ENCODE measurements at places on chromosomes 6 and 20.

DNA sequence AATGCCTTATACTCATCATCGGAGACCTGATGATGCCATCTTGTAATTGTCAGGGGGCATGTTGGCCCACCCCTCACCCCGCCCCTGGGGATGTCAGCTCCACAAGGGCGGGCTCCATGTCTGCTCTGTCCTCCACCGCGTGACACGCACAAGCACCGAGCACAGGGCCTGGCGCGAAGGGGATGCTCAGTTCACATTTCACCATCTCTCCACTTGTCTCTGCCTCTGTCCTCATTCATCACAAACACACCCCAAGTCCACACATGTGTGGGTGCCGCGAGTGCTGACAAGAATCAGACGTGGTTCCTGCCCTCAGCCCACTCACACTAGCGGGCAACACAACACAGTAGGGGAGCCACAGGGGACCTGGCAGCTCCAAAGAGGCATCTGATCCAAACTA, 151.2 kb upstream of the PTPN1 start:
- DNase-seq, result no peak

GRCh38 chr20:19251958-19252357, 39.5 kb downstream of the SLC24A3 start:
- no peak for DNase-seq

GRCh38 chr6:87858440-87858839, 156.4 kb upstream of the AKIRIN2 start:
- no peak for DNase-seq

DNA sequence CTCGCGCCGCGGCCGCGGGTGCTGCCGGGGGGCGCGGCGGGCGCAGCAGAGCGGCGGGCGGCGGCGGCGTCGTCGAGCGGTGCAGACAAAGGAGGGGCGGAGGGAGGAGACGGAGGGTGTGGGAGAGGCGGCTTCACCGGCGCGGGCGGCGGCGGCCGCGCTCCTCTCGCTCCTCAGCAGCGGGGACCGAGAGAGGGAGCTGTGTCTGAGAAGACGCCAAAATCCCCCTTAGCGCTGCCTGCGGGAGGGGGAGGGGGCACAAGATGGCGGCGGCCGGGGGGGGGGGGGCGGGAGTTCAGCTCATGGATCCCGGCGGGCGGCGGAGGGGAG, 296 bp downstream of the ADNP start:
- no peak for DNase-seq

DNA sequence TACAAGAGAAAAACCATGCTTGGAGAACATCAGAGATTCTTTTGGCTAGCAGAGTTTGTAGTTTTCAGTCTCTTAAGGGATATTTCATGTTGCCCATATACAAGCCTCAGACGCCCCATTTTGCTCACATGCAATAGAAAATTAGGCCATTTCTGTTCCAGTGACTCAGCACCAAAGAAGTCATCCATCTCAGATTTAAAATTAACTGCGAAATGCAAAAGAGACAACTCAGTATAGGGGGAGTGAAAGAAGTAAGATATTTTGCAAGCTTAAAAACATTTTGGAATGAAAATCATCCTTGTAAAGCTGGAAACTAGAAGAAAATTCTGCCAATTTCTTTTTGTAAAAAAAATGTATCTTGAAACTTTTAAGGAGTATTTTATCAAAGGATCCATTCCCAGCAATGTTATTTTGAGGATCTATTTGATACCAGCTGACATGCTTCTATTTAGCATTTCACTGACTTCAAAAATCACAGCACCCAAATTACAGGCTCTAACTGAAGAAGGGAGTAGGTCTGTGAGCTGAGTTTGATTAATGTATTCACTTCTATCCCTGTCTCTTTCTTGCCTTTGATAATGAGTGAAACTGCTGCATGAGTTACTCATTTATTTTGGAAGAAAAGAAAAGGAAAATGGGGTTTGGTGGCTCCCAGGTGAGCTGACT, 223.7 kb upstream of the SULF2 start:
- DNase-seq, result no peak

DNA sequence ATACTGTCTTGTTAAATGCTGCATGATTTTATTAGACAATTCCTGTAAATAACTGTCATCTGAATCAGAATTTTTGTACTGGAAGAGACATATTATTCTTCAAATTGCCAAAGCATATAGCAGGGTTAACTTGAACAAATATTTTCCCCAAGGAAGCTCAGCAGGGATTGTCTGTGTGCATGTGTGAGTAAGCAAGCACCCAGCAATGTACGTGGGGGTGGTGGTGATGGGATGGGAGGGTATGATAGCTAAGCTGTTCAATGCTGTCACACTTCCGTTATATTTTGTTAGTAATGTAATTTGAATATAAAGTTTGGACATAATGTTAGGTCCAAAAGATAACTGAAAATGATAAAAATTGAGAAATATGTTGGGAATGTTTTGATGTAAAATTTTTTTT, 118.1 kb downstream of the MYB start:
- DNase-seq, result no peak

DNA sequence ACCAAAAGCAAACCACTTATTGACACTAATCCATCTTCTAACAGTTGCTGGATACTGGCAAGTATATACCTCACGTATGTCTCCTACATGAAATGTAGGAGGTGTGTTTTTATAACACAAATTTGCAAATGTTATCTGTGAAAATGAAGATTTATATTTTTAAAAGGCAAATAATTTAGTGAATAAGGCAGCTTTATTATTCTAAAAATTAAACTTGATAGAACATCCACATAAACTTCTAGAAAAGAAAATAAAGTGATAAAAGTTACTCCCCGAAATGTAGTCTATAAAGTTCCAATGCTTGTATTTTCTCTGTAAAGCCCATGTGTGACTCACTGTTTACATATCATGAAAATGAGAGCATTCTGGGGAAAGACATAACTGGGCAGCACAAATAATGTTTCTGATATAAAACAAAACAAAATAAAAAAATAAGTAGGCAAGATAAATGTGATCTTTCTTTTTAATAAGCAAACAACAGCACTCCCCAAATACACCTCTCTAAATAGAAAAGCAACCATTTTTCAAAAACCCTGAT, 84.4 kb downstream of the MAP7 start:
- DNase-seq, result no peak

Data from NCI-H446 (cell line).